ENCODE measurements at places on chromosomes 13 and 19. TPM values are rescaled to one million over a fixed set of nuclear protein-coding genes. Genes with fewer than 3 reads are reported as not detected.
A peak's percentile ranks its signal among the peaks of the same experiment; 100 is the strongest.

DNA sequence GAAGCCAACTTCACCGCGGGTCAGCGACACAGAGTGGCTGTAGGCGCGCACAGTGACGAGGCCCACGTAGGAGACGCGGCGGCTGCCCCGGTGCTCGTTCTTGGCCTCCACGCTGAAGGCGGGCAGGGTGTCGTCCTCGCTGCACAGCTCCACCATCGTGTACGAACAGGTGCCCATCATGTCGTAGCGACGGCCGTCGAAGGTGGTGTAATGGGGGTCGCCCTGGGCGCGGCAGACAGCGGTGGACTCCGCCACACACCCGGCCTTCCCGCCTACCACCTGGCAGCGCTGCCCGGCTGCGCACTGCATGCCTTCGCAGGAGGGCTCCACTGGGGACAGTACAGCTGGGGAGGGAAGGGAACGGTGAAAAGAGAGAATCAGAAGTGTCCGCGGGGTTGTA lies 10.0 kb downstream of the FCGBP start:
- H3K27ac ChIP-seq = no peak overlapping the region
- no peak overlapping the region for H3K4me3 ChIP-seq
- H3K4me1 ChIP-seq = no peaks in the 10 kb centered on the region
- H3K36me3 ChIP-seq = peaks cover 6% of the 10 kb centered on the region

DNA sequence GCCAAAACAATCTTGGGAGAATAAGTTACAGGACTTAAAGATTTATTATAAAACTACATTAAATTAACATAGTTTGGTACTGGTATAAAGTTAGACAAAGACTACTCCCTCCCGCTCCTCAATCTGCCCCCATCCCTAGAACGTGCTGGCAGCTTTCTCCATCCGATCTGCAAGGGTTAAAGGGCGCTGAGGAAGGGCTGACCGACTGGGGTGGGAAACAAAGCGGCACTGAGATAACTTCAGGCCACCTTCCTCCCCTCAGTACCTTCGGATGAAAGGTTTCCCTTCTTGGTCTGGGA lies 790 bp upstream of the SUGT1 start:
- no peaks in the 10 kb centered on the region for H3K4me1 ChIP-seq
- DNase-seq = no peak
- H3K27me3 ChIP-seq = no peaks in the 10 kb centered on the region
- H3K4me3 ChIP-seq = peak overlapping the region; percentile 74

- H3K27me3 ChIP-seq = no peaks in the 10 kb centered on the region
- no peak overlapping the region for H3K4me3 ChIP-seq
- no peak overlapping the region for H3K27ac ChIP-seq
- H3K4me1 ChIP-seq = peaks cover 3% of the 10 kb centered on the region
- no peak for DNase-seq
- H3K36me3 ChIP-seq = no peaks in the 10 kb centered on the region
Measured at GRCh38 chr13:97757807-97758206, 195.7 kb upstream of the IPO5 start.

DNA sequence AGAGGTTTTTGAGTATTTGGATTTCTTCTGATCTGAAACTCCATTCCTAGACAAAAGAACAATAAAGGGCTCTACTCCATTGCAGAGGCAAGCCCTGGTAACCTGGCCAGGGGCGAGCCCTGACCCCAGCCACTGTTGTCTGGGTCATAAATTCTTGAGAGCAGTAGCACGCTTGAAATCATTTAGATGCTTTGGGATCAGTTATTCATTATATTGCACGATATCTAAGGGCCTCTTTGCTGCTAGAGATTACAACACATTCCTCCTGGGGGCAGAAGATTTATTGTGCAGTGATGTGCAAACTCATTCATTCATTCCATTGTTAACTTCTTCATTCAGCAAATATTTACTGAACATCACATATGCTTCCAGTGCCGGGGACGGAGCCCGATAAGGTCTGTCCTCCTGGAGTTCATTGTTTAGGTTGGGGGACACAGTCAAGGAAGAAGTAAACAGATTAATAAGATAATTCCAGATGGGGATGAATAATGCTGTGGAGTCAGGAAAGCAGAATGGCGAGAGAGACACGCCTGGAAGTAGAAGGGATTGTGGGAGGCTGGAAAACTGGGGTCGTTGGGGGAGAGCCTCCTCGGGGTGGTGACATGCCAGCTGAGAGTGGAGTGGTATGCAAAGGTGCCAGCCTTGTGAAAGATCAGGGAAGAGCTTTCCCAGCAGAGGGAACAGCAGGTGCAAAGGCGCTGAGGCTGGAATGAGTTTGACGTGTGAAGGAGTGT lies 34.9 kb downstream of the SIPA1L3 start:
- H3K4me1 ChIP-seq = peaks cover 69% of the 10 kb centered on the region
- peaks cover 5% of the 10 kb centered on the region for H3K36me3 ChIP-seq
- peak; percentile 90 for DNase-seq
- peak overlapping the region; percentile 88 for H3K27ac ChIP-seq

- H3K27ac ChIP-seq = no peak overlapping the region
- no peak overlapping the region for H3K4me3 ChIP-seq
- H3K36me3 ChIP-seq = no peaks in the 10 kb centered on the region
- no peaks in the 10 kb centered on the region for H3K27me3 ChIP-seq
- no peaks in the 10 kb centered on the region for H3K4me1 ChIP-seq
Measured at GRCh38 chr13:67100730-67101129, 129.4 kb downstream of the PCDH9 start.

GRCh38 chr13:113437408-113438010 lies 15.8 kb downstream of the ADPRHL1 start:
- no peaks in the 10 kb centered on the region for H3K36me3 ChIP-seq
- no peak overlapping the region for H3K27ac ChIP-seq
- H3K4me1 ChIP-seq = no peaks in the 10 kb centered on the region
- no peak overlapping the region for H3K4me3 ChIP-seq

DNA sequence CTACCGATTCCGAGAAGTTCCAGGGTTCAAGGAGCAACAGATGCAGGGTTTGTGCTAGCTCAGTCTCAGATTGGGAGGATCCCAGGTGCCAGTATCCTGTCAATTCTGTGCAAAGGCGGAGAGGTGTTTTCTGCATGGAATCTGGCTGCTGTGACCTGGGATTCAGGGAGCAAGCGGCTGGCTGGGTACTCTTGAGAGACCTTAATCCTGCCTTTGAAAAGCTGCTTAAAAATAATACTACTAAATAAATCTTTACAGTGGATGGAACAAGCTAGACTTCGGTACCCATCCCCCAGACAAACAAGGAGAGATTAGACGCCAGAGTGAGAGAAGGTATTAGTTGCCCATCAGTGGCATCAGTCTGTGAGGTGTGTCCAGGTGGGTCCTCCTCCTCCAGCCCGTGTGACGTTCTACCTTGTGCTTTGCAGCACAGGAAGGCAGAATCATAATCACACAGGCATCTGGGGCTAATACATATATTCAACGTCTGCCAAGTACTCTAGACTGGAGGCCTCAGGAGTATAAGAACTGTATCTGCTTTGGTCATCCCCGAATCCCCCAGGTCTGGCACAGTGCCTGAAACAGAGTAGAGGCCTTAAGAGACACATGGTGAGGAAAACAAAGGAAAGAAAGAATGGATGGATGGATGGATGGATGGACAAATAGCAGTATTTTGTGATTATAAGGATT lies 230.6 kb downstream of the ZNF536 start:
- H3K27ac ChIP-seq = no peak overlapping the region
- H3K4me1 ChIP-seq = no peaks in the 10 kb centered on the region

DNA sequence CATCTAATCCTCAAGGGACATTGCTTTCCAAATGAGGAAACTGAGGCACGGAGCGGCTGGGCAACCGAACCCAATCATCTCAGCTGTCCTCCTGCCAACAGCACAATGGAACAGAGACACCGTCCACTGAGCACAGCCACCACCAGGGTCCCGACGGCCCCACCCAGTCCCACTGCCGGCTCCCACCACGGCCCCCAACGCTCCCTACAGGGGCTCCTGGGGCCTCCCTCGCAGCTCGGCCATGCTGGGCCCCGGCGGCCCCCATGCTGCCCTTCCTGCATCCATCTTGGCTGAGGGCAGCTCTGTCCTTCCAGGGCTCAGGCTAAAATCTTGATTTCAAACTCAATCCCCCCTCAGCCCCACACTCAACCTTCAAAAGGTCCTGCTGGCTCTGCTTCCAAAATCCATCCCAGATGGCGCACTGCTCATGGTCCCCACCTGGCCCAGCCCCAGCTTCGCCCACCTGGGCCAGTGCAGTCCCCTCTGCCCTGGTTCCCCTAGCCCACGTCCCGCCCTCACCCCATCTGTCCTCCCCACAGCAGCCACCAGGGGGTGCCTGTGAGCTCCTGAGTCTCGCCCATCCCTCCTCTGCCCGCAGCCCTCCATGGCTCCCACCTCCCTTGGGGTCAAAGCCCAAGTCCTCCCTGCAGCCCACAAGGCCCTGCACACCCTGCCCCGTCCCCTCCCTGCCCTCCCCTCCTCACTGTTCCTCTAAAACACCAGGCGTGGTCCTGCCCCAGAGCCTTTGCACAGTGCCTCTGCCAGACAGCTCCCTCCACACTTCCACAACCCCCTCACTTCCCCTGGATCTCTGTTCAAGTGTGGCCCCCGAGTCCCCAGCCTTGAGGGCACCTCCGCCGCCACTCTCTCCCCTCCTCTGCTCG lies 7.9 kb downstream of the PIP5K1C start:
- H3K27me3 ChIP-seq = no peaks in the 10 kb centered on the region
- H3K36me3 ChIP-seq = peaks cover 5% of the 10 kb centered on the region
- no peak for DNase-seq
- peaks cover 11% of the 10 kb centered on the region for H3K4me1 ChIP-seq
- no peak overlapping the region for H3K27ac ChIP-seq

- H3K4me3 ChIP-seq = no peak overlapping the region
- peaks cover 23% of the 10 kb centered on the region for H3K4me1 ChIP-seq
- no peaks in the 10 kb centered on the region for H3K36me3 ChIP-seq
- peaks cover 27% of the 10 kb centered on the region for H3K27me3 ChIP-seq
Measured at GRCh38 chr19:45640849-45641273, 1.7 kb upstream of the EML2 start.

DNA sequence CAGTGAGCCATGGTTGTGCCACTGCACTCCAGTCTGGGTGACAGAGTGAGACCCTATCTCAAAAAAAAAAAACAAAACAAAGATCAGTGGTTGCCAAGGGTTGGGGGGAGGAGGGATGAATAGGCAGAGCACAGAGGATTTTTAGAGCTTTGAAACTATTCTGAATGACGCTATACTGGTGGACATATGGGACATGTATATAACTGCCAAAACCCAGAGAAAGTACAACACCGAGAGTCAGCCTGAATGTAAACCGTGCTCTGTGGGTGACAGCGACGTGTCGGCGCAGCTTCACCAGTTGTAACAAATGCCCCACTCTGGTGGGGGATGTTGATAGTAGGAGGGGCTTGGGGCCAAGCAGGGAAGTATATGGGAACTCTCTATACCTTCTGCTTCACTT lies 32.9 kb downstream of the ZIC5 start:
- H3K36me3 ChIP-seq = no peaks in the 10 kb centered on the region
- no peak for DNase-seq
- peaks cover 21% of the 10 kb centered on the region for H3K27me3 ChIP-seq

- DNase-seq = no peak
- no peaks in the 10 kb centered on the region for H3K36me3 ChIP-seq
- H3K4me1 ChIP-seq = no peaks in the 10 kb centered on the region
- no peak overlapping the region for H3K27ac ChIP-seq
Measured at GRCh38 chr13:80828759-80829158, 487.8 kb upstream of the SPRY2 start.

DNA sequence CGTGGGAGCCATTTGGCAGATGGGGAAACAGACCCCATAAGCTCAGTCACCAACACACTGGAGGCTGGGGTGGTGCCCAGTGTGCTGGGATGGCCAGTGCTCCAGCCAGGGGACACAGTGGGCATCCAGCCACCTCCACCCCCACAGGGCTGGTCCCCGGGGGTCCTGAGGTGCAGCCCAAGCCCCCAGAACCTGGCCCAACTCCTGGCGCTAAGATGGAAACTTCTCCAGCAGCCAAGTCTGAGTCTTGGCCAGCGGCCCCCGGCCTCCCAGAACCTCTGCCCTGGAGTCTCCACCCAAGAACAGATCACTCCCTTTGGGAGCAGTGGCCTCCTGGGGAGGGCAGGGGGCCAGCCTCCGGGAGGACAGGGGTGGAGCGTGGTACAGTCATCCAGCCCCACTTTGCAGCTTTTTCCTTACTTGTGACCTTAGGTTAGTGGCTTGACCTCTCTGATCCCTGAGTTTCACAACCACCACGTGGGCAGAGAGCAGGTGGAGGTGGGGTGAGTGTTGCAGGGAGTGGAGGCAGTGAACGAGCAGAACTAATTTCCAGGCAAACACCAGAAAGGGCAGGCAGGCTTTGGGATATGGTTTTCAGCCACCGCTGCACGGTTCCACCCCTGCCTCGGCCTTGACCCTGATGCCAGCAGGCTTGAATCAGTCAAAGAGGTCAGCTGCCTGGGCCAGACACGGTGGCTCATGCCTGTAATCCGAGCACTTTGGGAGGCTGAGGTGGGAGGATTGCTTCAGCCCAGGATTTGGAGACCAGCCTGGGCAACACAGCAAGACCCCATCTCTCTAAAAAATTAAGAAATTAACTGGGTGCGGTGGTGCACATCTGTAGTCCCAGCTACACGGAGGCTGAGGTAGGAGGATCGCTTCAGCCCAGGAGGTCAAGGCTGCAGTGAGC lies 4.3 kb upstream of the NRTN start:
- H3K27ac ChIP-seq = no peak overlapping the region
- H3K4me3 ChIP-seq = no peak overlapping the region
- DNase-seq = no peak
- H3K4me1 ChIP-seq = peaks cover 10% of the 10 kb centered on the region
- H3K36me3 ChIP-seq = no peaks in the 10 kb centered on the region

DNA sequence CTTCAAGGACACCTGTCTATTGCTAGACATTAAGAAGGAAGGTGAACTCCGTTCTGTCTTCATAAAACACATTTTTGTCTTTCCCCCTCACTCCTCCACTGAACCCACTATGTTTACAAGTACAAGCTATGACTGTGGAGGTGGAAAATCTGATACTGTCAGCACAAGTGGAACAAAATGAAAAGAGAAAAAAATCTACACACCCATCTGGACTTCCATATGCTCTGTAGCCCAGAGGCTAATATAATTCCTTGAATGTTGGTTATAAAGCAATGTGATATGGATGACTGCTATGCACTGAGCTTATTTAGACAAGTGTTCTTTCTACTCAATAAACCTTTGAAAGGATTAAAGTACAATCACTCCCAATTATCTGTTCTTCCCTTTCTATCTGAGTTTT lies 713.5 kb downstream of the DIAPH3 start:
- H3K27ac ChIP-seq = no peak overlapping the region
- no peaks in the 10 kb centered on the region for H3K27me3 ChIP-seq
- H3K36me3 ChIP-seq = no peaks in the 10 kb centered on the region
- no peak for DNase-seq

- no peak overlapping the region for H3K4me3 ChIP-seq
- DNase-seq = no peak
- no peaks in the 10 kb centered on the region for H3K27me3 ChIP-seq
Measured at GRCh38 chr13:105365831-105366230, 1169.6 kb downstream of the EFNB2 start.

STARD13 gene
- polyA plus RNA-seq = 15.4 TPM

ZNF486 gene
- polyA plus RNA-seq = 9.0 TPM

CGB2 gene
- polyA plus RNA-seq = not detected

LYPD3 gene
- 1.0 TPM for polyA plus RNA-seq

C19orf81 gene
- 0.46 TPM for polyA plus RNA-seq

CEACAM6 gene
- polyA plus RNA-seq = 16.1 TPM

CEACAM8 gene
- 0.03 TPM for polyA plus RNA-seq
